CD8-positive, alpha-beta memory T cell (primary cell): ENCODE measurements at places on chromosomes 12 and 14. TPM values are rescaled to one million over a fixed set of nuclear protein-coding genes. Genes with fewer than 3 reads are reported as not detected.

NRL gene
- 1.5 TPM for total RNA-seq

GPR135 gene
- 0.90 TPM for total RNA-seq

KRT86 gene
- 0.31 TPM for total RNA-seq

DDX47 gene
- 106 TPM for total RNA-seq

ALDH1L2 gene
- total RNA-seq: 0.72 TPM

VWF gene
- total RNA-seq: not detected

ERBB3 gene
- 1.7 TPM for total RNA-seq

OTX2 gene
- not detected for total RNA-seq

SPIC gene
- not detected for total RNA-seq

TMEM19 gene
- 21.4 TPM for total RNA-seq

SSPN gene
- not detected for total RNA-seq

CLEC4A gene
- total RNA-seq: 0.42 TPM

GPR137C gene
- total RNA-seq: 0.50 TPM

FAM186B gene
- 0.15 TPM for total RNA-seq

MGP gene
- not detected for total RNA-seq

KRT2 gene
- total RNA-seq: not detected

INHBC gene
- total RNA-seq: 0.11 TPM

DLGAP5 gene
- 38.8 TPM for total RNA-seq

ING4 gene
- 18.5 TPM for total RNA-seq

MTRFR gene
- 26.6 TPM for total RNA-seq

PTMS gene
- 87.2 TPM for total RNA-seq

PACS2 gene
- 32.9 TPM for total RNA-seq

KRT79 gene
- not detected for total RNA-seq

NOVA1 gene
- not detected for total RNA-seq

PGF gene
- total RNA-seq: not detected

KRT5 gene
- not detected for total RNA-seq

PLCZ1 gene
- total RNA-seq: not detected

E2F7 gene
- total RNA-seq: 7.9 TPM

GLIPR1L1 gene
- not detected for total RNA-seq

MYF5 gene
- total RNA-seq: not detected

RASSF8 gene
- total RNA-seq: 0.31 TPM

CYP46A1 gene
- total RNA-seq: 0.07 TPM

KIF5A gene
- 1.8 TPM for total RNA-seq

CLMN gene
- 0.29 TPM for total RNA-seq

ITPK1 gene
- total RNA-seq: 66.1 TPM

MORN3 gene
- total RNA-seq: 2.5 TPM

TBX3 gene
- not detected for total RNA-seq

INHBE gene
- total RNA-seq: 0.38 TPM

AQP2 gene
- not detected for total RNA-seq

OTOGL gene
- total RNA-seq: not detected

REP15 gene
- 0.35 TPM for total RNA-seq

FAM222A gene
- total RNA-seq: 3.0 TPM

PDE3A gene
- total RNA-seq: 0.02 TPM

CABP1 gene
- total RNA-seq: 0.18 TPM

KCNA1 gene
- not detected for total RNA-seq

PIK3C2G gene
- not detected for total RNA-seq

SRP54 gene
- total RNA-seq: 76.2 TPM

TBPL2 gene
- not detected for total RNA-seq

ACSM4 gene
- not detected for total RNA-seq

RDH16 gene
- 0.31 TPM for total RNA-seq

LRTM2 gene
- total RNA-seq: 0.24 TPM

KRT4 gene
- not detected for total RNA-seq

HCAR1 gene
- 0.13 TPM for total RNA-seq

CNIH1 gene
- 87.1 TPM for total RNA-seq

LAG3 gene
- total RNA-seq: 236 TPM
